HT-29 (cell line): ENCODE measurements at places on chromosomes 3 and 15. TPM values are rescaled to one million over a fixed set of nuclear protein-coding genes. Genes with fewer than 3 reads are reported as not detected.

COLQ gene
- not detected in 2 replicates for total RNA-seq

SAMD7 gene
- total RNA-seq = not detected in 2 replicates

SYNM gene
- total RNA-seq = not detected in 2 replicates

BOC gene
- not detected in 2 replicates for total RNA-seq

CFAP100 gene
- 0.64 and 2.3 TPM in 2 replicates for total RNA-seq

- no peak for DNase-seq
Observed at GRCh38 chr15:64089543-64090280, 3.9 kb downstream of the CIAO2A start.

GRCh38 chr15:73930371-73930770 is 4.1 kb downstream of the LOXL1 start:
- DNase-seq = no peak

DNA sequence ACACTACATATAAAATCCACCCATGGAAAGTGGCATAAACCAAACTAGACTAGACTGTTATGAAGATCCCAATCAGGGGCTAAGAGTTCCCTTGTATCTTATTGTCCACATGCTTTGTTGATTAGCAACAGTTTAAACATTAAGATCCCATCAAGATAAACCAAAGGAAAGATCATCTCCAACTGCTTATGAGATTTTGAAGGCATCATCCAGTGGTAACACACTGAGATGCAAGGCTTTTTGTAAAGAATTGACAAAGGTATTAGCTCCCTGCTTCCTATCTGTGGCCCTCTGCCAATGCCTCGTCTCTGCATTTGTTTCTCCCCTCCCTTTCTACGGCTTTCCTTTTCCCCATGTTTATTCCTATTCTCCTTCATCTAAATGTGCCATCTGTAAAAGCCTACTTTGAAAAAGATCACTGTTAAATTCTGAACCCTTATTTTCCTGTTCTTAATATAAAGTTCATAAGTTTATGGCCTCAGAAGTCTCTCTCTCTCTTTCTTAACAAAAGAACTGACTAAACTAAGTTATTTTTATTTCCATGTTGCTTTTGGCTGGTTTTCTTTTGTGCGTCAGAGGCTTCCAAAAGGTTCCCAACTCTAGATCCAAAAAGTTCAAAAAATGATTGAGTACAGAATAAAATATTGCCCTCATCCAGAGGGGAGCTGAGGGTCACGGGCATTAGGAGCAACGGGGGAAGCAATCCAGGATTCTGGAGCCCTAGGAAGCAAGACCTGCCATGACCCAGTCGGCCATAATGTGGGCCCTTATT is 5.5 kb downstream of the PLD1 start:
- no peak for DNase-seq

DNA sequence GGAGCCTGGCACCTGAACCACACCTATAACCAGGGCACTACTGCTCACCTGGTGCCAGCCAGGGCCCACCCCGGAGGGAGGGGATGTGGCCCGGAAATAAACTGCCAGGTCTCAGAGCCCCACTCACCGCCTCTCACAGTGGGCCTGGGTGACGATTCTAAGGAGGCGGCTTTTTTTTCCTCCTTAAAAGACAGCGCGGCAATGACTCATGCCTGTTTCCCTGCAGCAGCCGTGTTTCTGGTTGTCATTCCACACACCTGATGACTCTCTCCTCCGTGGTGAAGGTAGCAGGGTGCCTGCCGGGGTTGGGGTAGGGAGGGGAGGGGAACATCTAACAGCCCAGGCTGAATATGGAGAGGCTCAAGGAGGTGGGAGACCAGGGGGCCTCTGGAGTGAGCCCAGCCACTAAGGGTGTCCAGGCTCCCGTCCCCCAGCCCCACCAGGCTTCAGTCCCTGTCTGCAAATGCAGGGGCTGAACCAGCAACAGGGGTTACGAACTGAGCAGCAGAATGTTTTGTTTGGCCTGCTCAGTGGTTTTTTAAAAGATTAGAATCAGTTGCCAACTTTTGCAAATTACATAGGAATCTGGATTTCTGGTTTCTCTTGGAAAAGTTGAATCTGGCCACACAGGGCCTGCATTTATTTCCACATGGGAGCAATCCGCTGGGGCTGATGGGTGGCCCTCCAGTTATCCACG is 127.3 kb upstream of the LINGO1 start:
- DNase-seq = no peak

GRCh38 chr3:52801839-52802238 is 7.2 kb downstream of the ITIH3 start:
- no peak for DNase-seq

DNA sequence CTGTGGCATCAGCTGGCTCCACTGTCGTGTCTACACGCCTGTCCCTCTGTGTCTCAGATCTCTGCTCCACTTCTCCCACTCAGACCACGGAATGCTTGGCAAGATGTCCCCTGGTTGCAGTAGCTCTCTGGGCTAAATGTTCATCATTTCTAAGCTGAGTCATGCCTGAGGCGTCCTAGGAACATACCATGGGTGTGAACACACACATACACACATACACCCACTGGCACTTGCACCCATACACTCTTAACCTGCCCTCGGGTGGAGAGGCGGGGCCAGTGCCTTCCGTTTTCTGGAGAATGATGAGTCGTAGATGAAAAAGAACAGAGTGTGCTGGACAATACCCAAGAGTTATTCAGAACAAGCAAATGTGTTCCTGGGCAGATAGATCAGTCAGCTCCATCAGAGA is 72.4 kb downstream of the SENP2 start:
- DNase-seq = no peak

DNA sequence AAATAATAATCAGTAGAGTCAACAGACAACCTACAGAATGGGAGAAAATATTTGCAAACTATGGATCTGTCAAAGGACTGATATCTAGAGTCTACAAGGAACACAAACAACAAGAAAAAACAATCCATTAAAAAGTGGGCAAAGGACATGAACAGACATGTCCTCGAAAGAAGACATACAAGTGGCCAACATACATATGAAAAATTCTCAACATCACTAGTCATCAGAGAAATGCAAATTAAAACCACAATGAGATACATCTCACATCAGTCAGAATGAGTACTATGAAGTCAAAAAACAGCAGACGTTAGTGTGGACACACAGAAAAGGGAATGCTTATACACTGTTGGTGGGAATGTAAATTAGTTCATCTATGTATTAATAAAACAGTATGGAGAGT is 33.7 kb downstream of the SLC2A2 start:
- no peak for DNase-seq
